ENCODE measurements at places on chromosomes 6 and 20. TPM values are rescaled to one million over a fixed set of nuclear protein-coding genes. Genes with fewer than 3 reads are reported as not detected.

GRCh38 chr6:126267626-126268025, 72.3 kb upstream of the CENPW start:
- no peak overlapping the region for H3K27ac ChIP-seq
- H3K4me1 ChIP-seq = no peaks in the 10 kb centered on the region
- H3K27me3 ChIP-seq = no peaks in the 10 kb centered on the region

- peak overlapping the region; percentile 30 for H3K4me3 ChIP-seq
- peak overlapping the region; percentile 71 for H3K27ac ChIP-seq
Measured at GRCh38 chr20:58179083-58179431, 49.4 kb downstream of the ANKRD60 start.

DNA sequence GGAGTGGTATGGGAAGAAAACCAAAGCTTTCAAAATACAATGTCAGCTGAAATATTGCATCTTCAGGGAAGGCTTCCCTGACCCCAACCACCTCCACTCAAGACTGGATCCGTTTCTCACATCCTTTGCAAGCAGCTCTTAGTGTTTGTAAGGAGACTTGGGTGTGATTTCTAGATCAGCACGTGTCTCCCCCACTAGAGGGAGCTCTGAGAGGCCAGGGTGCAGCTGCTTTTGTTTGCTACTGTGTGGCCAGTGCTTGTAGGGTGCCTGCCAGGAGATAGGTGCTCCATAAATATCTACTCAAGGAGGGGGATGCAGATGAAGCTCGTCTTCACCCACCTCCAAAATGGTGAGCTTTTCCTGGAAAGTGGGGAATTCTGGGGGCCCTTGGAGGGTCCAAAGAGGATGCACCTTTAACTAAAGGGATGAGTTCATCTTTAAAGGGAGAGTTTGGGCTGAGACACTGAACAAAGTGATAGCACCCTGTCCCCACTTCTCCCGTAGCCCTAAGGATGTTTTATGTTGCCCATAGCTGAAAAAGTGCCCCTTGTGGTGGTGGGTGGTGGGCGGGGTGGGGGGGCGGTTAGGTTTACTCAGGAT, 52.6 kb upstream of the MAFB start:
- H3K4me1 ChIP-seq = no peaks in the 10 kb centered on the region
- H3K27ac ChIP-seq = no peak overlapping the region
- H3K27me3 ChIP-seq = no peaks in the 10 kb centered on the region
- H3K36me3 ChIP-seq = no peaks in the 10 kb centered on the region

DNA sequence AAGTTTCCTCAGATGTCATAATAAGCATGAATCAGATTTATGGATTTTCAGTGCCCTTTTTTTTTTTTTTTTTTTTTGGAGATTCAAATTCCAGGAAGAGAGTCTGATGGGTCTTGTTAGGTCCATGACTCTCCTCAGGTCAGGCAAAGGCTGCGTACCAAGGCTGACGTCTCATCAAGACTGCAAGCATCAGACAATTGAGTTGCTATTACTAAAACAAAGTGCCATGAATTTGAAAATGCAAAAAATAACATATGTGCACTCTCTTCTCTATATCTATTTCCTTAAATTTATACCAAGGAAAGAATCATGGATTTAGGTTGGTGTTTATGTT, 134.7 kb downstream of the FAM83B start:
- no peak for DNase-seq
- H3K36me3 ChIP-seq = no peaks in the 10 kb centered on the region
- no peaks in the 10 kb centered on the region for H3K4me1 ChIP-seq
- H3K27ac ChIP-seq = no peak overlapping the region
- no peaks in the 10 kb centered on the region for H3K27me3 ChIP-seq

TOP1 gene
- total RNA-seq = 65.2 TPM
